ENCODE measurements at places on chromosomes 2 and 18.

DNA sequence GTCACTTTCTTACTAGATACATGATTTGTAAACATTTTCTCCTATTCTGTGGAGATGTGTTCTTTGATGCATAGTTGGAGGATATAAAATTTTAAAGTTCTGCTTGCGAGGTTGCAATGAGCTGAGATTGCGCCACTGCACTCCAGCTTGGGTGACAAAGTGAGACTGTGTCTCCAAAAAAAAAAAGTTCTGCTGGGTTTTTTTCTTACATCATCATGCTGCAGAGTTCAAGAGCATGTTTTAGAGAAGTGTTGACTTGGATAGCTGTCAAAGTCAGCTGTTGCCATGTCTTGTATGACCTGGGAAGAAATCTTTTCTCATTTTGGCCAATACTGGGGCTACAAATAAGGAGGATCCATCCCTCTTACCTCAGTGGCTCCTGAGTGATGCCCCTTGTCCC is 71.3 kb downstream of the UGGT1 start:
- no peak for DNase-seq

DNA sequence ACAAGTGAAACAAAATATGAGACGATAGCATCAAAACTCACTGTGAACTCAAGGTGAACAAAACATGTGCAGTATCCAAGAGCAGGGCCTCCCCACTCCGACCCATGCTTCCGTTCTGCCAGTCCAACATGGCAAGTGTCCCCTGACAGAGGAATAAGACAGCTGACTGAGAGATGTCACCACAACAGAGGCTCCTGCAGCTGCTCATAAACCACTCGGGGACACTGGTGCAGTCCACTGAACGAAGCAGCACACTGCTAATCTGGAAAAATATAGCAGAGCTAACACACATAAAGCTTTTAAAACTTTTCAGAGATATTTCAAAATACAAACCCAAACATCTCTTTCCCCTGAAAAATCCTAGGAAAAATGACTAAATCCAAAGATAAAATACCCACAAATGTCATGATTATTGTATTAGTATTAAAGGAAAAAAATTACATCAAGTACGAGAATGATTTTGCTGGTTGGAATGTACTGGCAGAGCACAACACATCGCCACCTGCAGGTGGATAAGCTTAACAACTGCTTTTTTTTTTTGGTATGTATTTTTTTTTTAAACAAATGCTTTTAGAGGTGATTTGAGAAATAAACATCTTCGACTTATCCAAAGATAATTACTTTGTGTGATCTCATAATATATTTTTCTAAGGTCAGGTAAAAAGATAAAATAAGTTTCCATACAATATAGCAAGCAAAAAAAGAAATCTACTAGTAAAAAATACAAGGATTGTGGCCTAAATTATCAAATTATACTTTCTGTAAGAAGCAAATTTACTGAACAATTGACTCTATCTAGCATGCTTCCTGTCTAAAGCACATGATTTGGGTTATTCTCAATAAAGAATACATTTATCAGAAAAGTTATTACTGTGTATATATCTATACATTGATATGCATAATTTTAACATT is 18.6 kb downstream of the THADA start:
- no peak for DNase-seq

DNA sequence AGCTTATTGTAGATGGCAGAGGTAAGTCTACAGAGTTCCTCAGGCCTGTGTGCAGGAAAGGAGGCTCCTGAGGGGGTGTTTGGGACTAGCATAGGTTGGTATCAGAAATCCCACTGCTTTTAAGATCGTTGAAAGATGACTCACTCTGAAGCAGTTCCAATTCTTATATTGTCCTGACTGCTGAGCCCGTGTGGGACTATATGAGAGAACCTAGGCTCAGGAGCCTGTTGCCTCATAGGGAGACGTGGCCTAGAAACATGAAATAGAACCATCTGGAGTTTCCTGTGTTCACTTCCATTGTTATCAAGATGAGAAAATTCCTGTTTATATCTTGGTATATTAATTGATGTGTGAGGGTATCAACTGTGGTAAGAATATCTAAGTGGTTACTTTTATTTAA is 5.7 kb downstream of the CCT7 start:
- DNase-seq: no peak

DNA sequence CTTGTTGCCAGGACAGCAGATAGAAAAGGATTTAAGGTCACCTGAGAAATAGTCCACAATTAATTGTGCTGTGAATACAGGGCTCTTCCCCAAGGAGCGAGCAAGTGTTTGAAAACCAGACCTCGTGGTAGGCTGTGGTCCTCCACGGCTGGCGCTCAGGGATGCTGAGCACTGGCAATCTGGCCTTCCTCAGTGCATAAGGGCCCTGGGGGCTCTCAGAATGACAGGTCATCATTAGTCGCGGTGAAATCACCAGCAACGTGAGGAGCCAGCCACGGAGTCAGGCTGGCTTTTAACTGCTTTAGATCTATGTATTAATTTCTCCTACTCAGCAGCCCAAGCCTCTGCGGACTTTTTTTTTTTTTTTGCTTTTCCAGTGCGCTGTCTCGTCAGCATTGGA is 148.5 kb downstream of the FHOD3 start:
- DNase-seq: no peak

DNA sequence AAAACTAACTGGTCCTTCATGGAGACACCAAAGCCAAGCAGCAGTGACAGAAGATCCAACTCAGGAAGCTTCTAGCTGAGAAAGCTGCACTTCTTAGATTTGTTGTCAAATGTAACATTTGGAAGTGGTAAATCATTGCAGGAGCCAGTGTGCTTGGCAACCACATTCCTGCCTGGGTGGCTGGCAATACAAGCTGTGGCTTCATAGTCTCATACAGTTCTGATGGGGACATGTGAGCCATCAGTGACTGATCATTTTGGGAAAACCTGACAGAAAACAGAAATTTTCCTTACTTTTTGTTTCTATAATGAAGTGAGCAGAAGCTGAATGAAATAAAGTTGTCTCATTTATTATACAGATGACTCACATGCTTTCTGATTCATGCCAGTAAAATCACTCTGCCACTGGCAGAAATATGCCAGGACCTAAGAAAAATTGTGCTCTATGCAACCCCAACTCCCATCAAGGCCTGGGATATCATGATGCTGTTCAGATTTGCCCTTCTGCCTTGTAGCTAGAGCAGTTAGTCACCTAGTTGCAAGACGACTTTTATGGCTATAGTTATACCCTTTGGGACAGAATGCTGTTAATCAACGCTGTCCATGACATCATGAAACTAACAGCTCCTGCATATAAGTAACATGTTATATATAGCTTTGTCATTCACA is 508.1 kb downstream of the ADCYAP1 start:
- no peak for DNase-seq

GRCh38 chr2:3728104-3729054 is 25.0 kb downstream of the DCDC2C start:
- no peak for DNase-seq

GRCh38 chr2:228239207-228239906 is 57.9 kb upstream of the SPHKAP start:
- no peak for DNase-seq

DNA sequence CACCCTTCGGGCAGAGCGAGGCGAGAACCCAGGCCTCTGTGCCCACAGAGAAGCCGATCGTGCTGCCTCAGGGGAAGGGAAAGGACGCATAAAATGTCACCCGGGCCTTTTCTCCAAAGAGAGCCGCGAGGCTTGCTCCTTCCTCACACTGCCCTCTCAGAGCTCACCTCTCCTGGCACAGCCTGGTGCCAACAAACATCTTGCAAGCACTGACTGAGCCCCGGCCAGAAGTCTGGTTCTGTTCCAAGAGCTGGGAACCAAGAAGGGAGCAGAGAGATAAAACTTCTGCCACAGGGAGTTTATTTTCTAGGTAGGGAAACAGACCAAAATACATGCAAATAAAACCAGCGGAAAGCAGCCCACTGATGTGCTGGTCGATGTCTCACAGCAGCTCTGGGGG is 13.6 kb upstream of the ADI1 start:
- DNase-seq: no peak

DNA sequence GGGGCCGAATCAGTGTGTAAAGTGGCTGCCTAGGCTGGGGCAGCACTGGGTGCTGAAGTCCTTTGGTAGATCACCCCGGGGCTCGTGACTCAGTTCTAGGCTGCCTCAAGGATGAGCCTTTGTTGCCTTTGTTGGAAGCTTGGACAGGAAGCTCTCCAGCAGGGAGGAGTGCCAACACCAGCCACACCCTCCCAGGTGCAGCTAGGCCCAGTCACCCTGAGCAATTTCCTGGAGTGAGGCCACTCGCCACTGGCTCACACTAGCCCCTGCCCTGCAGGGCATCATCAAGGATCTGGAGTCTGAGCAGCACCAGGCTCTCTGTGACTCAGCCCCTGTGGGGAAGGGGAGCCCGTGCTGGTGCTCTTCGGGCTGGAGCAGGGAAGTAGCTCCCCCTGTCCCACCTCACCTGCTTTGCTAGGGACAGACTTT is 6.7 kb upstream of the SDC1 start:
- no peak for DNase-seq

DNA sequence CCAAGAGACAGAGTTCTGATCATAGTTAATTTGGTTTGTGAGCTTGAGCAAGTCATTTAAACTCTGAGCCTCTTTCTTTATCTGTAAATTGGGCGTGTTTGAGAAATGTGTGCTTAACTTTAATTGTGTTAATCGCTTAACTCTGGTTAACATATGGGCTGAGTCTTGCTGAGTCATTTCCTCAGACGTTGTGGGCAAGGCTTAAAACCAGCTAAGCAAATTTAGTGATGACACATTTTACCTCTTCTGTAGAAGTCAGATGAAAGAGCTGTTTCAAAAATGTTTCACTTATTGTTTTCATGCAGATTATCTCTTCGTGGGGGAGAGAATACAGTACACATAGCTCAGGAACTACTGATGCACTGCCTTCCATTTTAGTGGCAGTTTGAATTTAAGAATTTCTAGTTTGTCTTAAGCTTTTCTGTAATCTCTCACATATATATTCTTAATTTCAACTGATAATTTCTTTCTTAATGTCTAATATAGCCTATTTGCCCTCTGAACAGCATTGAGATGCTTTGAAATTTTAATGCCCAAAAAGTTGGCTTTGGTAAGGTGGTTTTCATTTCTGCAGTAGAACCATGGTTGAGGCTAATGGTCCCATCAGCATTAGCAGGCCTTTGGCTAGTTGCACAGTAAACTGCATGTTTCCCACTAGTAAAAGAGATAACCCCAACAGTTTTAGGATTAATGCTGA is 34.9 kb downstream of the RAB10 start:
- DNase-seq: peak; percentile 39

- DNase-seq: no peak
Measured at GRCh38 chr18:40075616-40076015, 1879.4 kb upstream of the PIK3C3 start.
